Activated T-helper 1 cell treated with anti-CD3 and anti-CD28 coated beads, Interleukin-12 subunit alpha, Interleukin-12 subunit beta, Interleukin-2, Interleukin-4 antibody, amounts not matched to agents 30 ng/mL and 10 ng/mL and 1 ng/mL, durations not matched to agents 14 hours and 24 hours and 36 hours (primary cell): ENCODE measurements at places on chromosomes 16 and 17. TPM values are rescaled to one million over a fixed set of nuclear protein-coding genes. Genes with fewer than 3 reads are reported as not detected.

DNA sequence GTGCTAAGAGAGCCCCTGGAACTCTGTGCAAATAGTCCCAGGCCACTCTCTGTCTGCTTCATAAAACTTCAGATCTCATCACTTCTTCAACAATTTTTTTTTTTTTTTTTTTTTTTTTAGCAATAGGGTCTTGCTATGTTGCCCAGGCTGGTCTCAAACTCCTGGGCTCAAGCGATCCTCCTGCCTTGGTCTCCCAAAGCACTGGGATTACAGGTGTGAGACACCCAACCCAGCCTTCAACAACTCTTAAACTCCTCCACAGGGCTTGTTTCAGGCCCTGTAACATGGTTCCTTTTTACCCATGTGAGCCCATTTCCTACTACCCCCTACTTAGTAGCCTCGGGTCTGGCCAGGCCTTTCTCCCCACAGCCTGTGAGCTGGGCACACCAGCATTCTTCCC lies 39.3 kb upstream of the ICAM2 start:
- DNase-seq: no peak

DNA sequence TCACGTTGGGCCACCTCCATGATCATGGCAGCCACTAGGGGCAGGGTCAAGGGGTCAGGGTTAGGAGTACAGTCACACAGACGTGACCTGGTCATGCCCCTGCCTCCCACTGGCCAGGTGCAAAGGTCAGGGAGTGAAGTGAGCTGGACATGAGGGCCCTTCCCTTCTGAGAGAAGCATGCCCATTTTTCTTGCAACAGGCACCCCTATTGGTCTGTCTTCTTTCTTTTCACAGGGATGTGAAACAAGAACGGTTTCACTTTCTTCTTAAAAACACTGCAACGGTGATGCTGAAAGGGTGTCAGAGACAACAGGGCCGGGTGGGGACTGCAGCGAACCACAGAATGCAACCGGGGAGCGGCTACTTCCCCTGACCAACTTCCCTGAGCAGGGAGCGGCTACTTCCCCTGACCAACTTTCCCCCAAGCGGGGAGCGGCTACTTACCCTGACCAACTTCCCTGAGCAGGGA lies 52.1 kb upstream of the DOC2B start:
- no peak for DNase-seq

- DNase-seq: no peak
Measured at GRCh38 chr16:23827057-23827456, 8.7 kb upstream of the PRKCB start.

DNA sequence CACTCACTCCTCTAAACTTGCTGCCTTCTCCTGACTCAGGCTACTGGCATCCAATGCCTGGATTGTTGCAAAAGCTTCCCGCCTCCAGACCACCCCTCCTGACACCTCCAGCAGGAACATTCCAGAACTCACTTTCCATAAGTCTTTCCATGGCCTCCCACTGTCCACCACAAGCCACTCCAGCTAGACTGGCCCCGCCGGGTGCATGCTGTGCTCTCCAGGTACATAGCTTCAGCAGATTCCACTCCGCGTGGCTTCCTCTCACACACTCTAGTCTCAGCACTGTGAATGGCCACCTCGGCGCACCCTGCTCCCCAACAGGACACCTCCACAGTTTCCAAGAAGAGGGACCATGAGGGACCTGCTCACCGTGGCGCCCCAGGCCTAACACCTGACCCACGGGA lies 25.9 kb upstream of the FAAP100 start:
- no peak for DNase-seq

DNA sequence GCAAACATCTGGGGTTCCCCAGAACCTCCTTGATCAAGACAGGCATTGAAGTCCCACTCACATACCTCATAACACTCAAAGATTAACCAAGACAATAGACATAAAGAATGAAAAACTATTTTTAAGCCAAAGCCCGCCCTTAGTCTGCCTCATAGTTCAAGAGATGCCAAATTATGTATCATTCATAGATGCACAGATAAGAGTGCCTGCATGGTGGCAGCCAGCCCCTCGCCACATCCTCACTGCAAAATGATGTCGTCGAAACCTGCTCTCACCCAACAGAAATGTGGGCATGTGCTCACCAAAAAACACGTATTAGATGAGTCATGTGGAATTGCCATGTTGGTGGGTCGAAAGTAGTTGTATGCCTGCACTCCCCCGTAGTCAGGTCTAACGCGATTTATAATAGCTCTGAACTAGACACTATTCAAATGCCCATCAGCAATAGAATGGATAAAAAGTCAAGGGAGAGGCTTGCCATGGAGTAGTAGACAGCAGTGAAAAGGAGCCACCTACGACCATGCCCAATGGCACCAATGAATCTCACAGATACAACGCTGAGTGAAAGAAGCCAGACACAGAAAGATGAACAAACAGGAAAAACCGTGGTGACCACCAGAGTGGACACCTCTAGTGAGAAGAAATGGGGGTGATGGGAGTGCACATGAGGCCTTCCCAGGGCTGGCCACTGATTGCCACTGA lies 64.8 kb downstream of the C16orf95 start:
- no peak for DNase-seq

DNA sequence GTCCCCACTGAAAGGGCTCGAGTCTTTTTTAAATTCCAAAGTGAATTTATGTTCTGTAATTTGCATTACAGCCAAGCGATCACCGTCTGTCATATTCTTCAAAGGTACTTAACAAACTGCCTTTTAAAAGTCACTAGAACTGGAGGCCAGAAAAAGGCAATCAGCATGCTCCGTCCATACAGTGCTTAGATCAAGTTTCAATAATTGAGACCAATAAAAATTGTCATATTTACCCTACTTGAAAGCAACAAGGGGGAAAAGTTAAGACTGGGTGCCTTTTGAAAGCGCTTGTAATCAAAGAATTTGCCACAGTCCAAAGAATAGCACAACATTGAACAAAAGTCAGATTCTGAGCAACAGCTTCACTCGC lies 9.0 kb upstream of the ZFHX3 start:
- DNase-seq: no peak

Gene KRTAP2-3
- not detected in 2 replicates for total RNA-seq

Gene CCL16
- not detected in 2 replicates for total RNA-seq

Gene TMEM235
- not detected in 2 replicates for total RNA-seq

GRCh38 chr17:81924557-81925532 lies 2.7 kb downstream of the MAFG start:
- DNase-seq: no peak

GRCh38 chr17:1940810-1941185 lies 84.3 kb downstream of the RTN4RL1 start:
- DNase-seq: no peak

Gene SOX8
- 0.47 and 0.61 TPM in 2 replicates for total RNA-seq

Gene LRRC75A
- total RNA-seq: 1.6 TPM in 2 replicates

DNA sequence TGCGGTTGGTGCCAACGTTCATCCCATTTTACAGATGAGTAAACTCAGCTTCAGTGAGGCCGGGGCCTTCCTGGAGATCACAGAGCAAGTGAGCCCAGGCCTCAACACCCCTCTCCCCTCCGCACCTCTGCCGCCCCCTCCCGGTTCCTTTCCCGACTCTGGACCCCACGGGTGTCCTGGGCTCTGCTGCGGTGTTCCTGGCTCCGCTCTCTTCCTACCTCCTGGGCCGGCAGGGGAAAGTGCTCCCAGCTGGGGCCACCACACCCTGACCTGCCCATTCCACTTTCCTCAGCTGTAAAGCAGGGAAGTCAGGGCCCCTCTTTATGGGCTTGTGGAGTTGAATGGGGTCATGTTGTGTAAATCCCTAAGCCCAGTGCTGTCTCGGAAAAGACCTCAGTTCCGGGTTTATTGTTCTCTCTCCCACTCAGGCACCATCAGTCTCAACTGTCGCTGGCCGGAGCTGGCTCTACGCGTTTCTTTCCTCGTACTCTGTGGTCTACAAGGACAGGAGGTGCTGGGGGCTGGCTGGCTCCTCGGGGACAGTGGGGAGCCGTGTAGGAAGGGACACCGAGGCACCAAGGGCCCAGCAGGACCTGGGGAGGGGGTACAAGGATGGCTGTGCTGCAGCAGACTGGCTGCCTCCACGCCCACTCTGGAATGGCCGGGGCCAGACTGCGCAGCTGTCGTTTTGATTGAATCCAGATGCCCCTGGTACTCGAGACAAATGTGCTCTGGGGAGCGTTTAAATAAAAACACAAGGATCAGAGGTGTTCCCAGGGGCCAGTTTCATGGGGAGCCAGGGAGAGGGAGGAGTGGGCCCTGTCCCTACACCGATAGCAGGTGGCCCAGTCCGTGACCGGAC lies 21.7 kb upstream of the ACSF3 start:
- no peak for DNase-seq

Gene TBC1D26
- total RNA-seq: 0.05 TPM in 1 of 2 replicates, not detected in the other

DNA sequence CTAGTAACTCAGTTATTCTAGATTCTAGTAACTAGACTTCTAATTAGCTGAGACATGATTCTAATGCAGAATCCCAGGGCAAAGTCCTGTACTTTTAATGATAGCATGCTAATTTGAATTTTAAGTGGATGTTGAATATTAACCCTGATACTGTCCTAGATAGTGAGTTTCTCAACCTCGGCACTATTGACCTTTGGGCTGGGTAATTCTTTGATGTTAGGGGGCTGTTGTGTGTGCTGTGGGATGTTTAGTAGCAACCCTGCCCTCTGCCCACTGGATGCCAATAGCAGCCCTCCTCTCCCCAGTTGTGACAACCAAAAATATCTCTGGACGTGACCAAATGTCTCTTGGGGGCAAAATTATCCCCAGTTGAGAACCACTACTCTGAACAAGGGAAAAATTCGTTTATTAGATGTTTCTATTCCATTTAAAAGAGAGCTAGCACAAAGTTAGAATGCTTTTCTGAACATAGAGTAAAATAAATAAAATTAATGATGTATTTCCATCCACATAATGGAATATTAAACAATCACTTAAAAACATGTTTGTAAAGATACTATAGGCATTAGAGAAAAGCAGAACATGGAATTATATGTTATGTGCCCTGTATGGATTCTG lies 30.2 kb downstream of the SALL1 start:
- no peak for DNase-seq

DNA sequence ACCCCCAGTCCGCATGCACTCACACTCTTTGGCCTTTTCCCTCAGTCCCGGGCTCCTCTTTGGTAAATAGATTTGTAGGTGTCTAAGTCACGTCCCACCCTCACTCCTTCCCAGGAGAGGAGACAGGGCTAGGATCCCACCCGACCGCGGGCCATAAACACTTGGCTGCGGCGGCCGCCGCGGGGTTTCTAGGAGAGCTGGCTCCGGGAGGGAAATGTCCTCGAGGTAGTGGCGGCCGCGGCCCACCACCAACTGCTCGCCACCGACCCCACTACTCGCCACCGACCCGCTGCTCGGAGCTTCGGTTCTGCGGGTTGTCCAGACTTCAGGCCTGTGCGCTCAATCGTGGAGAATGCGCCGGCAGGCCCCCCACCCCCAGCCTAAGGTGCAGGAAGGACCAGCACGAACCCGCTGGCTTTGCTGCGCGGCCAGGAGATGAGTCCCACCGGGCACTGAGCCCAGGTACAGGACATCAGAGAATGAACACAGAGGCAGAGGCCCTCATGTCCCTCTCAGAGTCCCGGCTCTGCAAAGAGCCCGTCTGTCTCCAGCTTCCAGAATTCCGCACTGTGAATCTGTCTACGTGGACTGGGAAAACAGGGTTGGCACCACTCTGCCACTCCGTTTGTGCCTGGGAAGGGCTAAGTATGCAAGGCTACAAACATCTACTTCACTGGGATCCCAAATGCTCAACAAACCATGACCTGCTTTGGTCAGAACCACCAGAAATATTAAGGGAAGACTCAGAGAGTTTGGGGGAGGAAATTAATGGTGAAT lies 2.5 kb downstream of the PRAC2 start:
- DNase-seq: no peak

Gene CLEC18B
- 0.60 TPM in 1 of 2 replicates, not detected in the other for total RNA-seq

GRCh38 chr17:41682631-41683030 lies 6.1 kb upstream of the EIF1 start:
- DNase-seq: no peak

DNA sequence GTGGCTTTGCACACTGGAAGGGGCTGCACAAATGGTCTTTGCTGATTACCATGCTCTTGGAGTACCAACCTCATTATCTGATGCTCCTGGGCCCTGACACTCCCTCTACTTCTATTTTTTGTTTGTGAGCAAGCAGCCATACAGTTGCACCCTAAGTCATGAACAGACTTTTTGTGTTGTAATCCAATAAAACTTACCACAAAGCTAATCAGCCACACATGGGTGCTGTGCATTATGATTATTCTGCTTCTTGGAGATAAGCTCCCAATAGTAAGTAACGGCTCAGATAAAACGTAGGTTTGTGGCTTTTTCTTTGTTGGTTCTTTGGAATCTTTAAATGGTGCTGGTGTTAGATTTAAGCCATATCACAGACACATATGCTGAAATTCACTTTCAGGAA lies 76.2 kb downstream of the CCT6B start:
- no peak for DNase-seq

Gene GDPD3
- total RNA-seq: 4.3 and 6.3 TPM in 2 replicates

Gene RFFL
- 28.1 and 28.2 TPM in 2 replicates for total RNA-seq

- no peak for DNase-seq
Measured at GRCh38 chr17:40180694-40181093, 3.4 kb downstream of the RAPGEFL1 start.

DNA sequence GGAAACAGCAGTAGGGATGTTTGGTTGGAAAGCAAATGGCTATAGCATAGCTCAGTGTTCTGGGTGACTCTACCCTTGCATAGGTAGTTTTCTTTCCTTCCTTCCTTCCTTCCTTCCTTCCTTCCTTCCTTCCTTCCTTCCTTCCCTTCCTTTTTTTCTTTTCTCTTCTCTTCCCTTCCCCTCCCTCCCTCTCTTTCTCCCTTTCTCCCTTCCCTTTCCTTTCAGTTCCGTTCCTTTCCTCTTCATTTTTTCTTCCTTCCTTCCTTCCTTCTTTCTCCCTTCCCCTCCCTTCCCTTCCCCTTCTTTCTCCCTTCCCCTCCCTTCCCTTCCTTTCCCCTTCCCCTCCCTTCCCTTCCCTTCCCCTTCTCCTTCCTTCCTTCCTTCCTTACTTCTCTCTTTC lies 31.3 kb downstream of the GDE1 start:
- no peak for DNase-seq

Gene BRIP1
- total RNA-seq: 17.9 and 18.2 TPM in 2 replicates

Gene NOD2
- 6.7 and 7.3 TPM in 2 replicates for total RNA-seq

- no peak for DNase-seq
Measured at GRCh38 chr17:36720131-36720530, 118.7 kb downstream of the MRM1 start.

Gene EFCAB13
- 2.4 and 2.8 TPM in 2 replicates for total RNA-seq

GRCh38 chr16:50887500-50888298 lies 145.8 kb downstream of the CYLD start:
- DNase-seq: no peak

Gene FZD2
- not detected in 2 replicates for total RNA-seq

Gene TNP2
- total RNA-seq: not detected in 2 replicates

Gene HOXB6
- total RNA-seq: 0.71 and 0.99 TPM in 2 replicates

DNA sequence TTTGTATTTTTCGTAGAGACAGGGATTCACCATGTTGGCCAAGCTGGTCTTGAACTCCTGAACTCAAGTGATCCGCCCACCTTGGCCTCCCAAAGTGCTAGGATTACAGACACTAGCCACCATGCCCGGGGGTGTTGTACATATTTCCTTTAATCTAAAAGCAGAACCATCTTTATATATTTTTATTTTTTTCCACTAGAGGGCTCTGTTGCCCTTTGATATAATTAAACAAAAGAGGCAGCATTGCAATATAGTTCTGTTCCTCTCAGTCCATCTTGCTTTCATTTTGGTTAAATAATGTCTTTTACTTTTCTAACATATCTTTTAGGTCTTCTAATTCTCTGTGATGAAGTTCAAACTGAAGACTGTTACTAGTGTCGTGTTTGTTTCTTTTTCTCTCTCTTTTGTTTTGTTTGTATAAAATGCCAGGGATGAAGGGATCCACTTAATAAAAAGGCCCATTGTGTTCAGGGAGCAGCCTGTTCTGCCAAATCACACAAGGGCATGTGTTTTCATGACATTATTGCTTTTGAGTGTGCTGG lies 23.4 kb downstream of the WWOX start:
- DNase-seq: no peak

- no peak for DNase-seq
Measured at GRCh38 chr16:49701789-49702494, 154.0 kb downstream of the ZNF423 start.
